RCC 7860 (cell line): ENCODE measurements at places on chromosomes 11 and 22.

DNA sequence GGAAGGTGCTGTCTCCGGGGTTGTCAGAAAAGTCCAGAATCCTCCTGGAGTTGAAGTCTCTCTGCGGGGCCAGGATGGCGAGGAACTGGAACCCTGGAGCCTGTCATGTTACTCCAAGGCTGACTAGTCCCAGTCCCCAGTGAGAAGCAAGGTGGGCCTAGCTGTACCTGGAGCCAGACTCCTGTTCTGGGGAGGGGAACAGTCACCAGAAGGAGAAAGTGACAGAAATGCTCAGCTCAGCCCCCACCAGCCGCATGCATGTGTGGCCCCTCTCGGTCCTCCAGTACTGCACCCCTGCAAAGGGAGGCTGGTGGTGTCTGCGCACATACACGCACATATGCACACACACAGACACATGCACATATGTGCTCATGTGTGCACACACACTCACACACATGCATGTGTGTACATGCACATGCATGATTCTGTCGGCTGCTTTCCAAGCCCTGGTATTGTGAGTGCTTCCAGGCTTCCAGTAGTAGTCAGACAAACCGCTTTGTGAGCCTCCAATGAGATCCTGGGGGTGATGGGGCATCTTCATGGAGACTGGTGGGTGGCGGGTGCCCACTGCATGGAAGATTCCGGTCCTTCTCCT, 54.3 kb downstream of the RTL6 start:
- DNase-seq: no peak

GRCh38 chr22:31238057-31238456, 26.0 kb downstream of the LIMK2 start:
- DNase-seq: peak; percentile 38

GRCh38 chr11:106503901-106504300, 426.4 kb downstream of the AASDHPPT start:
- peak; percentile 50 for DNase-seq

DNA sequence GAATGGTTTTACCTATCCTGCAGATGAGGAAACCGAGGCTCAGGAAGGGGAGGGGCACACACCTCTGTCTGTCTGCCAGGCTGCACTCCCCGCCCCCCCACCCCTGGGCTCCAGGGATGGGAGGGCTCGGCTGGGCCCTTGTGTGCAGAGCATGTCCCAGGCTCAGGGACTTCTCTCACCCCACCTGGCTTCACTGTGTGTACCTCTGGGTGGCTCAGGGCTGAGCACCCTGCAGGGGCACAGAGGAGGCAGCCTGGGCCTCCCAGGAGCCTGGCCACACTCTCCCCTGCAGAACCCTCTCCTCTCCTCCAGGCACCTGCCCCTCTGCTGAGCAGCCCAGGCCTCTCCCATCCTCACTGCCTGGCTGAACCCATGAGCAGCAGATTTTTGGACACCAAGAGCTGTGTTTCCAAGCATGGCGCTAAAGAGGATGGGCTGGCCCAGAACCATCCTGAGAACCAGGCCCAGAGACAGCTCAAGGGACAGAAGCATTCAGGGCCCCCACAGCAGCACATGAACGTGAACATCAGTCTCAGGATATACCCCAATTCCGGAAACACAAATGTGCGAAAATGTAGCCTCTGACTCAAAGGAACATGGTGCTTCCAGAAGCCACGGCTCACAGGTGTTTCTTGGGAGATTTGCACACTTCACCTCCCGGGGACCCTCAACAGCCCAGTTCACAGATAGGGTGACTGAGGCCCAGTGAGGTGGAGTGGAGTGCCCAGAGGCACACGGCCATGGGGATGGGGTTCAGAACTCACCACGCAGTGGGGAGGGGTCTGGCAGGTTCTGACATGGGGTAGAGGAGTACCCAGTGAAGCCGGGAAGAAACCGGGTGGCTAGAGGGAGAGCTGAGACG, 10.5 kb downstream of the EMID1 start:
- no peak for DNase-seq

GRCh38 chr22:30188911-30189310, 57.6 kb downstream of the LIF start:
- DNase-seq: peak; percentile 41

- no peak for DNase-seq
These were observed 21.7 kb upstream of the PICK1 start for GRCh38 chr22:38035530-38035885.

- no peak for DNase-seq
These were observed 881.2 kb downstream of the OPCML start for GRCh38 chr11:132650969-132651720.

- no peak for DNase-seq
These were observed 83.1 kb downstream of the WNT11 start for GRCh38 chr11:76123248-76123647.

GRCh38 chr11:695538-696248, at the start of gene TMEM80:
TSS of gene TMEM80 (plus strand) at chr11:695816. CDS start at chr11:695828, 12 bp downstream.
- peak; percentile 90 for DNase-seq

DNA sequence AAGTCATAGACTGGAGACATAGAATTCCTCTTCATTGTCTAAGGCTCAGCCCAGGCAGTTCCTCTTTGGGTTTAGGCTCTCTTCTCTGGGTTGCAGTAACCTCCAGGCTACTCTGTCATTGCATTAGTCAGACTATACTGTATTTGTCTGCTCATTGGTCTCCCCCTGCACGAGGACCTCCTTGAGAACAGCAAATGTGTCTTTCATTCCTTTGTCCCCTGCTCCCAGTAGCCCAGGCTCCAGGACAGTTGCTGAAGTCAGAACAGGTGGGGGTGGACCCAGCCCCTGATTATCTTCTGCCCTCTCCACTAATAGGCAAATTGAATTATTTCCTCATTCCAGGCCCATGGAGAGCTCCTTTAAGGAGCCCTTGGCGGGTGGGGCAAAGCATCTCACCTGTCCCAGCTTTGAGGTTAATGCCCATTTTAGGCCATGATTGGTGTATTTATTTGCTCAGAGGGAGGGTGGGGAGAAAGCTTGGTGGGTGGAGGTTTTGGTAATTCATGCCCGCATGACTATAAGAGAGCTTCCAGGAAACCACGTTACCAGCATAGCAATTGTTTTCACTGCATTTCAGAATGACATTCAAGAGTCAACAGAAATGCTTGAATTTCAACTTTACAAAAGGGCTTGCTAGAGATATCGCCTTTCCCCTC, 40.9 kb downstream of the NAV2 start:
- no peak for DNase-seq

- no peak for DNase-seq
These were observed 784.9 kb upstream of the LUZP2 start for GRCh38 chr11:23711981-23712380.

DNA sequence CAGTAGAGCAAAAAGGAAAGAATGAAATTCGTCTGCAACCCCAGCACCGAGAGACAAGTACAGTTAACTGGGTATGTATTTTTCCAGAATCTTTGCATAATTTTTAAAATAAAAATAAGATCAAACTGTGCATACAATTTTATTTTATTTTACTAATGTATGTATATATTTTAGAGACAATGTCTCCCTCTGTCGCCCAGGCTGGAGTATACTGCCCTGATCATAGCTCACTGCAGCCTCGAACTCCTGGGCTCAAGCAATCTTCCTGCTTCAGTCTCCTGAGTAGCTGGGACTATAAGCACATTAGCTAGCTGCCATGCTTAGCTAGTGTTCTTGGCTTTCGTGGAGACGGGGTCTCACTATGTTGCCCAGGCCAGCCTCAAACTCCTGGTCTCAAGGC, 18.8 kb upstream of the DRD2 start:
- no peak for DNase-seq

GRCh38 chr11:31764261-31764660, 46.9 kb downstream of the PAX6 start:
- DNase-seq: no peak

GRCh38 chr11:34001557-34002064, 49.9 kb upstream of the CAPRIN1 start:
- no peak for DNase-seq

DNA sequence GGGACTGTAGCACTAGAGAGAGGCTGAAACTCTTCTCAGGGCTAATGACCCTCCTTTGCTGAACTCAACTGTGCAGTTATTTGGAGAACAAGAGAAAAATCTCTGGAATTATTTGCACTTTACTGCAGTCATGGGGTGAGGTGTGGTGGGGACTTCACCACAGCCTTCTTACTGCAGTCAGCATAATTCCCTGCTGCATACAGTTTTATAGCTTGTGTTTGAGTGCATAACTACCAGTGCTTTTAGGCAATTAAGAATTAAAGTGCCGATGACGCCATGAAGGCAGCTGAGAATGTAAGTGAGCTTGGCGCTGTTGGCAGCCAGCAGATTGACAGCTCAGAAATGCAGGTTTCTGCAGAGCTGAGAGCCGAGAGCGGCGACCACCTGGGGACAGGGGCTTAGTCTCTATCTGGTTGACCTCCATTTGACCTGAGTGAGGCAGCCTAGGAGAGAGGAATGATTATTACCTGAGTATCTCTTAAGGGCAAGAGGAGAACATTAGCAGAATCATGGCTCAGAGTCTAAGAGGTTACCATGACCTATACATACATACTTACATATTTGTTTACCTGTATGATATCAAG, 830.0 kb downstream of the NTM start:
- DNase-seq: no peak

DNA sequence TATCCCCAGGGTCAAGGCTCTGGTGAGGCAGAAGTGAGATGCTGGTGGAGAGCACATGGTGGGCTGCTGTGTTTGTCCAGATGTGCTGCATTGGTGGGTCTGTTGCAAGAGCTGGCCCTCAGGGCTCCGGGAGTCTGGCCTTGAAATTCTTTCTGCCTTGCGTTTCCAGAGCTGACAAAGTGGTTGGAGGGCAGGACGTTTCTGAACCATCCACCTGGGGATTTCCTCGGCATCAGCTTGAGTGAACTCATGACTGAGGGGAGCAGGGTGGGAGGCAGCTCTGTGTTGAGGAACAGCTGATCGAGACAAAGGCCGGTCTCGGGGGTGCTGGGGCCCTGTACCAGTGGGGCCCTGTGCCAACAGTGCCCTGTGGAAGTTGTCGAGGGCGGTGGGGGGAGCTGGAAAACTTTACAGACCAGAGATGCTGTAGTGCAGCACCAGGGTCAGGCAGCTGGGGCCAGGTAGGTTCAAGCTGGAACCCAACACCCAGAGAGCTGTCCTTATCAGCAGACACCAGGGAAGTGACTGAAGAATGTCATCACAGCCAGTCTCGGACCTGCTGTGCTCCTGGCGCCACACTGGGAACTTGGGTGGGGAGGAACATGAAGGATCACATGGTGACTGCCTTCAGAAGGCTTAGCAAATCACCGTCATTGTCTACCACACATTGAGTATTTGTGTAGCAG, 4.9 kb downstream of the TSKU start:
- DNase-seq: no peak

DNA sequence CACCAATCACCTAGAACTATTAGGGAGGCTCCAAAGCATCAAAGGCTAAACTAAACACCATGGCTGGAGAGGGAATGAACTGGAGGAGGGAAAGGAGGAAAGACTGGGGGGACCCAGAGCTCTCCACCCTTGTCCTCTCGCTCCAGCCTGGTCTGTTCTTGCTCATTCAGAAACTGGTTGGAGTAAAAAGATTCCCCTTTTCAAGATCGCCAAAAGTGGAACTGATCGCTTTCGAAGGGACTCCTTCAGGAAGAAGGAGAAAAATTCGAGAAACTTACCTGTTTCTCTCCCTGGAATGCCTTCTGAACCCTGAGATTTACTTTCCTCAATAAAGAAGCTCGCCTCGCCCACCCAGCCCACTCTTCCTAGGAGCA, 46.9 kb downstream of the OR4D9 start:
- no peak for DNase-seq

GRCh38 chr11:106461839-106462545, 384.5 kb downstream of the AASDHPPT start:
- no peak for DNase-seq

DNA sequence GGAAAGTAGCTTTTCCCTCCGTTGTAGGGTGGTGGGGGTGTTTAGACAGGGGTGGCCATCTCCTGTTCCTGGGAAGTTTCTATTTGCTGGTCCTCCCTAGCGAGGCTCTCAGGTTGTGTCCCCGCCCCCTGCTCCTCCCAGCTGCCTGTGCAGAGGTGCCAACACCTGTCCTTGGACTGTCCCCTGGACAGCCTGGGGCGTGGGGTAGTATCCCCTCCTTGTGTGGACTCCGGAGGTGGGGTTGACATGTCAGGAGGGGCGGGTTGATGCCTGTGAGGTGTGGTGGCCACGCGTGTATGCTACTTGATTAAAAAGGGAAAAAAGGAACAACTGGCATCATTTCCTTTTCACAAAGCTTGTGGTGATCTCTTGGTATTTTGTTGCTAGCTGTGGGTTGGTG, 14.3 kb upstream of the RANBP1 start:
- no peak for DNase-seq

DNA sequence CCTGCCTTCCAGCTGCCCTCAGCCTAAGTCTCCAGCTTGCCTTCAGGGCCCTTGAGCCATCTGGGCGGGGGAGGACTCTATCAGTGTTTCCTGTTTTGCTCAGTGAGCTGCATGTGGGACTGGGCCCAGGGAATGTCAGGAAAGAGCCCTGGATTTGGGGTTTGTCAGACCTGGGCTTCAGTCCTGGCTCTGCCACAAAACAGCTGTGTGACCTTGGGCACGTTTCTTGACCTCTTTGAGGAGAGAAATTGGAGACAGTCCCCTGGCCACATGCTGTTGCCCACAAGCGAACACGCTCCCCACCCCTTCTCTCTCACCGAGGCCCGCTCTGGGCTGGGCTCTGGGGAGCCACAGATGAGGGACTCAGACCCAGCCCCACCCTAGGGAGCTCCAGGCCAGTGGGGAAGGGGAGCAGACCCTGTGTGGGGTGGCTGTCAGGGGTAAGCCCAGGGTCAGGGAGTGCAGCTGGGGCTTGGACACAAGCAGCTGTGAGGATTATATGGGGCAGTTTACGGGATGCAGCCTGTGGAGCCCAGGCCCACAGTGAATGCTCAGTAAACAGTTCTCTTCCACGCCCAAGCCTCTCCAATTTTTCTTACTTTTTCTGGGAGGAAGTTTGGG, 12.3 kb downstream of the MYO7A start:
- no peak for DNase-seq

DNA sequence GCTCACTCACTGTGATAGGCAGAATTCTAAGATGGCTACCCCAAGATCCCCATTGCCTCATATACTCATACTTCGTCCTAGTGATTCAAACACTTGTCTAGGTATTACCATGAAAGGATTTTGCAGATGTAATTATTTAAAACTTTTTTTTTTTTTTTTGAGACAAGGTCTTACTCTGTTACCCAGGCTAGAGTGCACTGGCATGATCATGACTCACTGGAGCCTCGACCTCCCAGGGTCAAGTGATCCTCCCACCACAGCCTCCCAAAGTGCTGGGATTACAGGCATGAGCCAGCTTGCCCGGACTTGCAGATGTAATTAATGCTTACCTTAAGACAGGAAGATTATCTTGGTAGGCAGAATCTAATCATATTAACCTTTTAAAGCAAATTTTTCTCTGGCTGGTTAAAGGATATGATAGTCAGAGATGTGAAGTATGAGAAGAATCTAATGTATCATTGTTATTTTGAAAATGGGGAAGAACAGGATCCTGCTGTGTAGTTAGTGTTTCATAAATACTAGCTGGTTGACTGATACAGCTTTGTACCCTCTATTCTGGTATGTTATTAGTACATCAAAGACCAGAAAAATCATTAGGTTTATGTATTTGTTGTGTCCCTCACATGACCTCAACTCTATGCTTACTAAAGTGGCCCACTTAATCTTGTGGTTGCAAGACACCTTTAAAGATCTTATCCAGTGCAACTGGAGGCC, 35.5 kb downstream of the C2CD3 start:
- peak; percentile 80 for DNase-seq
